ENCODE measurements at places on chromosomes 1 and 21.

GRCh38 chr1:84121360-84121759 is 22.7 kb upstream of the PRKACB start:
- DNase-seq, result no peak

DNA sequence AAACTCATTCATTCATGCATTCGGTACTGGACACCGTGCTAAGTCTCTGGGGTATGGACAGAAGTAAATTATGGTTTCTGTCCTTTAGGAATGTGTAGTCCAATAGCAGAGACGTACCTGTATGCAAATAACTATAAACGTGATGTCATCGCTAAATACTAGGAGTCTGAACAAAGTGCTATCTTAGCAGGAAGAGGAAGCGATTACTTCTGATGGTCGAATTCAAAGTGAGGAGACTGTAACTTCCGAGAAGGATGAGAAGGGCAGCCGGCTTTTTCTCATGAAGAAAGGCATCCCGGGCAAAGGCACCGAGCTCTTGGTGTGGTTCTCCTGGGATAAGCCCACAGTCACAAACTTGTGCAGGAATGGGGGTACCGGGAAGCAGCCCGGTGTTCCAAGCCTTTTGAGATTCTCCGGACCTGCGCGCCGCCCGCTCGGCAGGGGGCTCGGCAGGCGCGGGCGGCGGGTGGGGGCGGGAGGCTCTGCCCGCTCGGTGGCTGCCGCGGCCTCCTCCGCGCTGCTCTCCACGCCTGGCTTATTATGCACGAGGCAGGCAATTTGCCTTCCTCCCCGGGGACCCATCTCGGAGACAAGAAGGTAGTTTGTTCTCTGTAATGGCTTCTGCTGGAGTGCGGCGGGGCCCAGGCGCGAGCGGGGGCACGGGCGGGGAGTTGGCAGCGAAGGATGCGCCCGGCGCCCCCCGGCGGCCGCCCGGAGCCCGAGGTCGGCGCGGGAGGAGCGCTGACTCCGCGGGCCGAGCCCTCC is 67.5 kb upstream of the CD1D start:
- peak; percentile 66 for DNase-seq

- DNase-seq, result no peak
Measured at GRCh38 chr1:7292714-7293419, 478.2 kb upstream of the VAMP3 start.

GRCh38 chr1:214044438-214045214 is 56.9 kb downstream of the PROX1 start:
- no peak for DNase-seq

DNA sequence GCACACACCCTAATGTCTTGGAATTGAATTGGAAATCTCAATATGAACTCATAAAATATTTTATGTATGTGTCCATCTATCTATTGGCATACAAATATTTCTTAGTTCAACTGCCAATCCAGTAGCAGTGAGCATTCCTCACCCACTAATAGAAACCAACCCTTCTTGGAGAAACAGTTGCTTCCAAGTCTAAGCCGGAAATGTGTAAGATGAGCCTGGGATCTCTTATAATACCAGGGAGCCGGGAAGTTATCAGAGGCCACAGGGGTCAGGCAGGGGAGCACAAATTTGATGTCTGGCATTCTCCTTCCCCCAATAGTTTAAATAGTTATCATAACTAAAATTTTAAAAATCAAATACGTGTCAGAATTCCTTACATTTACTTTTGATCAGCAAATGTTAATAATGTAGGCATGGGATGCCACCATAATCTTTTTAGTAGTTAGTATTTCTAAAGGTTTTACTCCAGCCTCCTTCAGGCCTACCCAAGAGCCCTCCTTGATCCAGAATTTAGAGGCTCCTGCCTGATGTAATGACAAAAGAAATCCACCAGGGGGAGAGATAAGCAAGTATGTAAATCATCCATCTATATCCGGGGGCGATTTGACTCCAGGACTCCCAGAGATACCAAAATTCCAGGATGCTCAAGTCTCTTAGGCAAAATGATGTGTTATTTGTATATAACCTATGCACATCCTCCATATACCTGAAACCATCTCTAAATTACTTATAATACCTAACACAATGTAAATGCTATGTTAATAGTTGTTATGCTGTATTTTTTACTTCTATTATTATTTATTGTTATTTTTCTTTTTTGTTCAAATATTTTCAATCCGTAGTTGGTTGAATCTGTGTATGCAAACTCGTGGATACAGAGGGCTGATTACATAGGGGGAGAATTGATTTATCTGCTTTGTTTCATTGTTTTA is 218.7 kb upstream of the COA6 start:
- no peak for DNase-seq

DNA sequence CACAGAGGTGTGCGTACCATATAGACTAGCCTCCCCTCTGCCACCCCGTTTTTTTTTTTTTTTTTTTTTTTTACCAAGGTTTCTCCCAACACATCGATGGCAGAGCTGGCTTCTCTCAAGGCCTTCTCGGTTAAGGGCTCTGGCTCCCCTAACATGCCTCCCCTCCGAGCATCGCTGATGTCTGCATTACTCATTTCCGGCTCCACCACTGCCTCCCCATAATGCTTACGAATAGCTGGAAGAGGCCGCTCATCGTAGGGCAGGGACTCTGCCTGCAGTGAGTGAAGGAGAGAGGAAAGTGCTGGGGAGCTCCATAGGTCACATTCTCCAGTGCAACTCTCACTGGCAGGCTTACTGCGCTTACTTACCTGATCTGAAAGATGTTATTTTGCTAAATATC is 20.6 kb downstream of the CEP104 start:
- DNase-seq, result no peak

GRCh38 chr21:37199057-37199924 is 67.8 kb downstream of the VPS26C start:
- no peak for DNase-seq

DNA sequence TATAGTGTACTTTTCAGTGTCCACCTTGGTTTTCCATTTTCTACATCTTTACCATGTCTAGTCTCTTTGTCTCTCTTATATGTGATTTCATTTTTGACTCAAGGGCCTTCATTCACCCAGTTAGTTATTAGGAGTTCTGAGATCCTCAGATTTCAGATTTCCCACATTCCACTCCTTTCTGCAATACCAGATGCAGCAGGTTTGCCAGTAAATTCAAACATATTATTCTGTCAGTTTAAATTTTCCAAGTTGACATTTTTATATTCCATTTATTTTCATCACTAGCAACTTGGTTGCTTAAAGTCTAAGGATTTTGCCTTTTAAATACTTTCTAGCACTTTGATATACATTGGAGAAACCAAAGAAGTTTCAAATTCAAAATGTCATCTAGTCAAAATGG is 42.4 kb downstream of the ABL2 start:
- no peak for DNase-seq

GRCh38 chr21:33942426-33942825 is 26.8 kb upstream of the ATP5PO start:
- DNase-seq, result no peak

DNA sequence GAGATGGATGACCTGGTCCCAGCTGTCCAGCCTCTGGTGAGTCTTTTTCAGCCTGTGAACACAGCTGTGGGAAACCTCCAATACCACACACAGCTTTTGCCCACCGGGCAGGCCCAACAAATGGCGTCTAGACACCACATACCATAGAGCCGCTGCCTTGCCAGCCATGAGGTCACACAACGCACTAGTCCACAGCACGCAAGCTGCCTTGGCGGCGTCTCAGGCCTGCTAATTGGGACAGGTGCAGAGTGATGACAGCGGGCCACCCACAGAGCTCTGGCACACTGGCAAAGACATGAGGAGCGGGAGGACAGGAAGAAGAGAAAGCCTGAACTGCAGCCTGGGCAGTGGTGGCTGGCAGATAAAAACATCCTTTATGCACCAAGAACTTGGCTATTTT is 125.5 kb downstream of the ADAMTS1 start:
- DNase-seq, result no peak

- no peak for DNase-seq
Measured at GRCh38 chr1:112872551-112872962, 83.4 kb downstream of the SLC16A1 start.

- no peak for DNase-seq
Measured at GRCh38 chr1:216535059-216535458, 111.8 kb upstream of the USH2A start.

All from naive B cell (primary cell).